ENCODE measurements at places on chromosomes 5 and 9.

- no peak for DNase-seq
Observed at GRCh38 chr9:70924380-70924779, 197.0 kb downstream of the TRPM3 start.

DNA sequence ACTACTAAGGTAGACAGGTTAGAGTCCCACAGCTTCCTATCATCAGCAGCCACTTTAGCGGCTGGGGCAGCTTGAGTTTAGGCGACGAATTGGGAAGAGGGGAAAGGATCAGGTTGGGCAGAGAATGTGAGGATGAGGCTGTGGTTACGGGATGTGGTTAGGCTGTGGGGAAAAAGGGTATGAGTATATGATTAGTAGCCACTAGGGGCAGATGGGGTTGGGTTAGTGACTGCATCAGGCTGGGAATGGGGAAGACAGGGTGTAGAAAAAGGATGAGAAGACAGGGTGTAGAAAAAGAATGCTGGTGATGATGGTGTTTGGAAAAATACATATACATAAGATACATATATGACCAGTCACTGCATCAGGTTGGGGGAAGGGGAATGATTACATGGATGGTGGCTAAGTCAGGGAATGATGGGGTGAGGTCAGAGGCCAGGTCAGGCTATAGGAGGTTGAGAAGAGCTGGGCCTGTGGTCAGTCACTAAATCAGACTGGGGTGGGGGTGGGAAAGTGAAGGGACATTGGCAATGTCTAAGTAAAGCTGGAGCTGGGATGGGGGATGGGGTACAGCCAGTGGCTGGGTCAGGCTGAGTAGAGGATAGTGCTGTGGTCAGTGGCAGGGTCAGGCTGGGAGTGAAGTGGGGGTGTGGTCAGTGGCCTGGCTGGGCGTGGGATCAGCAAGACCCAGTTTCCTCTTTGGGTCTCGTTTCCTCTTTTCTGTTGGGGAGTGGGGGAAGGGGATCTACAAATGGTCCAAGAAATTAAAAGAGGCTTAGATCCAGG is 2.1 kb downstream of the TLN1 start:
- DNase-seq, result peak; percentile 83

GRCh38 chr5:92652756-92653155 is 928.3 kb downstream of the NR2F1-AS1 start:
- DNase-seq, result no peak

DNA sequence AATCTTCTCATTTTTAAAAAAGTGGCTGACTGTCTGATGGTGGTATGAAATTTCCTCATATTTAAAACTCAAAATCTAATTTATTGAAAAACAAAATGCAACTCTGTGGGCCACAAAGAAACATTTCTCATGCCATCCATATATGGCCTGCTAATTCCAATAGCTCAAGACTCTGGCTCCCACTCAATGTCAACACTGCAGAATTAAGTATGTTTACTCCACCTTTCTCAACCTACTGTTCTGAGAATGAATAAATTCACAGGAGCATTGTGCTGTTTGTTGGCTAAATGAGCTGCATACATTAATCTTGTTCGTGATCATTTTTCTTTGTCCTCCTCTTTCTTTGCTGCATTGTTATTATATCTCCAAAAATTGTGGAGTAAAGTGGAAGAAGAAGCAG is 79.5 kb upstream of the GABRG2 start:
- DNase-seq, result no peak

DNA sequence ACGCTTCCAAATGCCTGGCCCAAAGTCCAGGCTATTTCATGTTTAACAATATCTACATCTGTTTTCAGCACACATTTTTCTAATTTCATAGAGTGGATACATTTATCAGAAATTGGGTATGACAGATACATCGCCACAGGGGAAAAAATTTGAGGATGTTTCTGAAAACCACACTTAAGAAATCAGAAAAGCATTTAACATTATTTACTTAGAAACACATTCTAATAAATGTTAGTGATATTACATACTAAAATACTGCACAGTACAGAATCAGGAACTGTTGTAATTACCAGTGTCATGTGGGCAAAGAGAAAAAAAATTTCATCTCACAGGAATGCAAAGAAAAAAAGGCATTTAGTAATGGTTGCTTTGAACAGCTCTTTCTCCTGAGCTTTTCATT is 310.5 kb upstream of the KIF2A start:
- no peak for DNase-seq

GRCh38 chr5:87079219-87079618 is 188.5 kb upstream of the RASA1 start:
- no peak for DNase-seq
